ENCODE measurements at places on chromosomes 1 and 21.

GRCh38 chr1:95640746-95641145 lies 406.7 kb downstream of the RWDD3 start:
- DNase-seq: no peak

DNA sequence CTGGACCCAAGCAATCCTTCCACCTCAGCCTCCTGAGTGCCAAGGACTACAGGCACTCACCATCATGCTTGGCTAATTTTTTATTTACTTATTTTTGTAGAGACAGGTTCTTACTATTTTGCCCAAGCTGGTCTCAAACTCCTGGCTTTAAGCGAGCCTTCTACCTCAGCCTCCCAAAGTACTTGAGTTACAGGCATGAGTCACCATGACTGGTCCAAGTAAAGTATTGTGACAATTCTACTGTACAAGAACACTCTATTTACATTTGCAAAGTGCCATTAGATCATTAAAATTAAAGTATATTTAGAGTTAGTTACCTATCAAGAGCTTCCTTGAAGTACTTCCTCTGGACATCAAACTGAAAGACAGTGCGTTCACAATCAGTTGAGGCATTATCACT lies 44.8 kb downstream of the NRDC start:
- DNase-seq: no peak

GRCh38 chr1:102420034-102420433 lies 423.3 kb upstream of the OLFM3 start:
- no peak for DNase-seq

DNA sequence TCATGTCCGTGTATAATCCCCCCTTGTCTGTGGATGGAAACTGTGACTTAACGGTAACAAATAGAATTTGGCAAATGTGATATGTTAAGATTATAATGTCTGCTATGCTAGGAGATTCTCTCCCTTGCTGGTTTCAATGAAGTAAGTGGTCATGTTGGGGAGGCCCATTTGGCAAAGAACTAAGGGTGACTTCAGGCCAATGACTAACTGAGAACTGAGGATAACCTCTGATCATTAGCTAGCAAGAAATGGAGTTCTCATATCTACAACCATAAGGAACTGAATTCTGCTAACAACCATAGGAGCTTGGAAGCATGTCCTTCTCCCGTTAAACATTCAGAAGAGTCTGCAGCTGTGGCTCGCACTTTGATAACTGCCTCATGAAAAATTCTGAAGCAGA lies 2.3 kb downstream of the IFI44L start:
- DNase-seq: no peak

- no peak for DNase-seq
Measured at GRCh38 chr1:236753516-236753915, 41.6 kb upstream of the MTR start.

- DNase-seq: no peak
Measured at GRCh38 chr21:35345954-35346353, 296.9 kb upstream of the RUNX1 start.

Data from activated CD4-positive, CD25-positive, alpha-beta regulatory T cell treated with anti-CD3 and anti-CD28 coated beads, Interleukin-2, amount 50 U/mL, for 16 hours (primary cell).